ENCODE measurements at places on chromosomes 4 and X.

GRCh38 chr4:52846502-52846901, 15.6 kb upstream of the RASL11B start:
- no peak for DNase-seq

GRCh38 chrX:107713543-107714205, 61.9 kb downstream of the TSC22D3 start:
- DNase-seq: no peak

GRCh38 chr4:39170301-39170700, 12.0 kb upstream of the WDR19 start:
- DNase-seq: no peak

DNA sequence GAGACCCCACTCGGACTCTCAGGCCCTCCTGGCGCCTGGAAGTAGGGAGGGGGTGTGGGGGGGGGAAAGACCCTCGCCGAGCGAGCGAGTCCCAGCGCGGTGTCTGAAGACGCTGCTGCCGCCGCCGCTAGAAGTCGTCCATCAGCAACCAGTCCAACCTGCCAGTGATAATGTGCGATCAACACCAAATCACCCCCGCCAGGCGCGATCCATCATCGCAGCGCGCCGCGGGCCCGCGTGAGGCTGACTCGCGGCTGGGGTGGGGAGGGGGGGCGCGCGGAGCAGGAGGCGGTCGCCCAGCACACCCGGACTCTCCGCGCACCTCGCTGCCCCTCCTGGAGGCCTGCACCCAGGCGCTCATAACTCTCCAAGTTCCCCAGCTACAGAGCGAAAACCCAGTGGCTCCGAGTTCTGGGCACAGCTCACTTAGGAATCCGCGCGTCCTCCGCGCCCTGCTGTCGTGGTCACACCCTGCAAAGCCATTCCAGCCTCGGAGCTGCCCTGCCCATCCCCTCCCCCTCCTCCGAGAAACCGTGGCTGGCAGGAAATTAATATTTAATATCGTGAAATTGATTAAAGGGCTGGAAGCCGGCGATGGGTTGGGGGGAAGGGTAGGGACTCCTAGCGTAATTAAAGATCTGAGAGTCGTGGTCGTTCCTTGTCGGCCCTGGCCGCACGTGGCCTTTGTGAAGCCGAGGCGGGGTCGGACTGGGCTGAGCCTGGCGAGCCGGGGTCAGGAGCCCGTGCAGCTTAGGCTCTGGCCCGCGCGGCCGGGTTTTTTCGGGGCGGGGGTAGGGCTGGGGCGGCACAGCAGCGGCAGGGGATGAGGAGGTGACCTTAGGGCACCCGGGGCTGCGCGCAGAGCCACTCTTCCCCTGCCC, 58.1 kb upstream of the BCOR start:
- no peak for DNase-seq

DNA sequence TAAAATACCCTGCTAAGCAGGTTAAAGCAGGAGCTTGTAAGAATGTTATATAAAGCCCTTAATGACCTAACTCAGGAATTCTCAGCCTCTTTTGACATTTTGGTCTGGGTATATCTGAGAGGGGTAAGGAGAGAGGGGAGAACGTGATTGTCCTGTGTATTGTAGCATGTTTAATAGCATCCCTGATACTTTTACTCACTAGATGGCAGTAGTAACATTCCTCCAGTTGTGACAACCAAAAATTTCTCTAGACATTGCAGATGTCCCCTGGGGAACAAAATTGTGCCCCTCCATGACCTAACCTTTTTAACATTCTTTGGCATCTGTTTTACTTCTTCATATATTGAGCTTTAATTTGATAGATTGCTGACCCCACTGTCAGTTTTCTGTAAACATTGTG, 17.9 kb downstream of the SMARCA5 start:
- peak; percentile 42 for DNase-seq

DNA sequence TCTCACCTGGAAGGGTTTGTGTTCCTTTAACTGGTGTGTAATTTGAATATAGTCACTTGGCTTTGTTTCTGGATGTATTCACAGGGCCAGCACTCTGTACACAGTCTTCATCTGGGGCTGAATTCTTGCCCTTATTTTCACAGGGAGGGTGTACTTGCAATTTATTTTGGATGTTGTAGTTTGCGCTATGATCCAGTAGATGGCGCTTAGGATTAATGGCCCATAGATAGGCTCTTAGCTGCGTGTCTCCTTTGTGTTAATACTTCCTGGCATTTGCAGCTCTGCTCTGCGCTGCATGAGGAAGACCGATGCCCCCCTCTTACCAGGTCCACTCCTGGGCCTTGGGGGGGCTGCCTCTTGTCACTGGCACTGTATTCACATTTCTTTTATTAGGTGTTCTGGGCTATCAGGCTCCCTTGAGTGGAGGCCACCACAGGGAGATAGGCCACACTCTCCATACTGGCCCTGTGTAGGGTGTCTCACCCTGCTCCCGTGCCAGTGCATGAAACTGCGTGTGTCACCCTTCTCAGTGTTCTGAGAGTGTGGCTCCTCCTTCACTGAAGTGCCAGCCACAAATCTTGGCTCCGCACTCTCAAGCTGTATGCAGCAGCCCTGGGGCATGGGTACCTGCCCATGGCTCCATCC, 562.2 kb downstream of the ZIC3 start:
- DNase-seq: peak; percentile 75

GRCh38 chr4:110710070-110710469, 87.2 kb upstream of the PITX2 start:
- no peak for DNase-seq

GRCh38 chr4:169286562-169287301, 16.0 kb upstream of the SH3RF1 start:
- DNase-seq: no peak

- DNase-seq: peak; percentile 23
Observed at GRCh38 chrX:30653415-30654131, at the start of gene GK. Gene GK (plus strand): TSS chrX:30653423. CDS start chrX:30653538, 115 bp downstream.

- no peak for DNase-seq
Observed at GRCh38 chr4:16123356-16124084, 39.7 kb upstream of the PROM1 start.

GRCh38 chr4:109592367-109592766, 32.3 kb downstream of the MCUB start:
- DNase-seq: no peak

DNA sequence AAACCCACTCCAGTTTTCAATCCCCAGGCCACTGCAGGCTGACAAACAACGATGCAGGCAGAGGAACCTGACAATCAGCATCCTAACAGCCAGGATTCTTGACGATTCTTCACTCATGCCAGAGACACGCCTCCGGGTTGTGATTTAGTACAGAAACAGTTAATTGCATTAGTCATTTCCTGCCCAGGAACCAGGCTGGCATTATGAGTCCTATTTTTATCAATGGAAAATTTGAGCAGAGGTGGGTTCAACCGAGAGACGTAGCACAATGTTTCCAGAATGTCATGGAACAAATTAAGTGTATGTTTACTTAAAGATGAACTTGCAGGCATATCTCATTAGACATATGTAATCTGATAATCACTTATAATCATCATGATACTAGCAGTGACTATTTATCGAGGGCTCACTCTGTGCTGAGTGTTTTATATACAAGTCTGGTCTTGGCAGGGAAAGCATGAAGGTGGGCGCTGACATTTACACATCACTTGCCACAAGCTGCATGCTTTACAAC, 159.7 kb downstream of the NSUN7 start:
- peak; percentile 85 for DNase-seq

DNA sequence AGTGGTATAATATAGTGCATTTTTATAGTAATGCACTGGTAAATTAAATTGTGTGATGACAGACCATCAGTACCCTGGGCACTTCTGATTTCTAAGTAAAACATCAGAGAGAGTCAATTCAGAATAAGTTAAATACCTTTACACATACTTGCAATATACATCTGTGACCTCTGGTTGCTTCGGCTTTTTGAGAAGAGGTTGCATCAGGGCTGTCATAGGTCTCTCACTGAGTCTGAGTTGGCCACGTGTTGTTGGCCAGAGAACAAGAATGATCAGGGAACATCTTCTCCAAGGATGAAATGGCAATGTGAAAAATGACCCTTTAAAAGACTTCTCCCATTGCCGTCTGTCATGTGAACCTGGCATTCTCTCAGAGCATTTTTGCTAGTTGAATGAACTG, 36.9 kb upstream of the PUDP start:
- DNase-seq: no peak

Data from PC-3 (cell line).